Activated CD8-positive, alpha-beta memory T cell treated with anti-CD3 and anti-CD28 coated beads for 1 hour (primary cell): ENCODE measurements at places on chromosomes 7 and 10.

- DNase-seq: no peak
Measured at GRCh38 chr10:76309741-76310587, 878.5 kb downstream of the LRMDA start.

DNA sequence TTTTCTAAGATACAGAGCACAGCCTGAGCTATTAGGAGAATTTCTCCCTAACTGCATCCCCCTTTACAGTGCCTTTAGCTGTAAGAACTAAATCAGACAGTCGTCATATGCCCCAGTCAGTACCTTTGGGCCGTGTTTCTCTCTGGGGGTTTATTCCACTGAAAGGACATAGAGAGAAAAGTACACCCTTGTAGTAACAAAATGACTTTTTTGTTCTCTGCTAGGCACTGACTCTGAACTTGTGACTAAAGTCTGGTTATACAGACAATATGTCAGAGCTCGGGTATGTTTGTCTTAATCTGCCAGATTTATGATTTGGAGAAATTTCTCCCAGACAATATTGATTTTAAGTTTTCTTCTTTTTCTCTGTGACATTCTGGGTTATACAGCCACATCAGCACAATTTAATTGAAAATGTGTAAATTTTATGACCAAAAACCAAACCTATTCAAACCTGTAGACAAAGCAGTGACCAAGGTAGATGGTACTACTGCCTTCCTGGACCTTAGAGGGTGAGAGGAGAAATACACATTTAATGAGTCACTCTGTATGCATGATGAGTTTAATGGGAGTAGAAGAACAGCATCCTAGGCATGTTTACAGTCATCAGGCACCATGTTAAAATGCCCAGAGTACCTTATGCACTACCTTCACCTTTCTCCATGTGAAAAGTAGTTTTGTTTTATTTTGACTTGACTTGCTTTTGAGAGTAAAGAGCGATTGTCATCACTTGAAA lies 156.1 kb upstream of the PLXDC2 start:
- no peak for DNase-seq

DNA sequence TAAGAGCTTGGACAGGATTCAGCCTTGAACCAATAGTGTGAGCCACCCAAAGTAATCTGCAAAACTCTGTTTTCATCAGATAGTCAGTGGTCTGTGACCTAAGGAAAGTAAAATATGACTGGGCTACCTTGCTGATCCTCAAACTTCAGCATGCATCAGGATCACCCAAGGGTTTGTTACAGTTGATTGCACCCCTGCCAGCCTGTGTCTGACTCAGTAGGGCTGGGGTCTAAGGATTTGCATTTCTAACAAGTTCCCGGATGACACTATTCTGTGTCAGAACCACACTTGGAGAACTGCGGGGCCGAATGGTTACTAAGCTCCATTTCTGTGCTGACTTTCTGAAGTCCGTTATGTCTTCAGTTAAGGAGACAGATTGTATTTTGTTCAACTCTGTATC lies 40.6 kb upstream of the TSPAN13 start:
- no peak for DNase-seq

DNA sequence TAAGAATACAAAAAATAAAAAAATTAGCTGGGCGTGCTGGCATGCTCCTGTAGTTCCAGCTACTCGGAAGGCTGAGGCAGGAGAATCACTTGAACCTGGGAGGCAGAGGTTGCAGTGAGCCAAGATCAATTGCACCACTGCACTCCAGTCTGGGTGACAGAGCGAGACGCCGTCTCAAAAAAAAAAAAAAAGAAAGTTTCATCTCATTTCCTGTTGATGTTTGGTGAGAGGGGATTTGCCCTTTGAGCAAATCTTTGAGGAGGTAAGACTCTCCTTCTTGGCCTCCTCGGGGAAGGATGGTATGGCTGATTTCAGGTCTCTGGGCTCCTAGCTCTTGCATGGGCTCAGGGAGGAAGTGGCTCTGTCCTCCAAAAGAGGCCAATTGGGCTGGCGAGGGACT lies 3.6 kb upstream of the GRID2IP start:
- no peak for DNase-seq

- no peak for DNase-seq
Measured at GRCh38 chr10:78071140-78071856, 37.6 kb downstream of the RPS24 start.

DNA sequence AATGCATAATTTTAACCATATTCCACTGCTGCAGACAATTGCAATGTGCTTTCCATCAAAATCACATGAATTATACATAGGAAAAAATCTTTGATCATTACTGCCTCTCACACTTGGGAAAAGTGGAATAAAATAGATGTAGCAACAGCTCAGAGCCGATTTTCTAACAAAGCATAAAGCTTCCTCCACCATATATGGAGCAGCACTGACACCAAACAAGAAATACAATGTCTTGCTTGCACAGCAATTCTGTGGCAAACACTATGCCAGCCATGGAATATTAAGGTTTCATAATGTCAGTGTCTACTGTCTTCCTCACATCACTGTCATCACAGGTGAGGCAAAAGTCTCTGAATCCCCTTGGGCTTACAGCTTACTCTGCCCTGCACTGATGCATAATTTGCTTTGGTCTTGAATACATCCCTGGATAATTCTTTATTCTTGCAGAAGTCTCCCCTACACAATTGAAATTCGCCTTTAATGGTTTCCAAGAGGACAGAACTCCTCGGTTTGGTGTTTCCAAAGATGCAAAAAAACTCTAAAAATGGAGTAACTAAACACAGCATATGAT lies 198.5 kb downstream of the CACNA2D1 start:
- DNase-seq: no peak

GRCh38 chr7:69735582-69735981 lies 137.3 kb downstream of the AUTS2 start:
- no peak for DNase-seq

DNA sequence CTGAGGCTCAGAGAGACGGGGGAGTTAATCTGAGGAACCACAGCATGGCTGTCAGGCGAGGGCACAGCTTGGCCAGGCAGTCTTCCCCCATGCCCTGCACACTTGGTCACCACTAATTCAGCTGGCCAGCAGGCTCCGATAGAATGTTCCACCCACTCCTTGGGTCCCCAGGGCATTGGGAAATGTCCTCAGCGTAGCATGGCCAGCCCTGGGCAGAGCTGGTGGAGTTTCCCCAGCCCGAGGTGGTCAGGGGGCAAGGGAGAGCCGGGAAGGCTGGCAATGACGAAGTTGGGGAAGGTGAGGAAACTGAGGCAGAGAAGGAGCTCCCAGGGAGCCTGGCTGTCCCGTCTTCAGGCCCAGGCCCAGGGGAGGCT lies 12.1 kb upstream of the GRIFIN start:
- no peak for DNase-seq

DNA sequence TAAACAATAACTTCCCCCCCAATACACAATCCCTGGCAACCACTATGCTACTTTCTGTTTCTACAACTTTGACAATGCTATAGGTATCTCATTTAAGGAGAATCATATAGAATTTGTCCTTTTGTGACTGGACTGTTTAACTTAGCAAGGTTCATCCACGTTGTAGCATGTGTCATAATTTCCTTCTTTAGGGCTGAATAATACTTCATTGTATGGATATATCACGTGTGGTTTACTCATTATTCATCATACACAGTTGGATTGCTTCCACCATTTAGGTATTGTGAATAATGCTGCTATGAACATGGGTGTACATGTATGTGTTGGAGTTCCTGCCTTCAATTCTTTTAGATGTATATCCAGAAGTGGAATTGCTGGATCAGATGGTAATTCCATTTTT lies 111.0 kb downstream of the LMBR1 start:
- DNase-seq: no peak

- DNase-seq: peak; percentile 12
Measured at GRCh38 chr7:8418629-8419245, 14.7 kb upstream of the NXPH1 start.

GRCh38 chr10:17009212-17009700 lies 120.4 kb downstream of the CUBN start:
- DNase-seq: no peak

- DNase-seq: no peak
Measured at GRCh38 chr7:28854750-28855074, 103.4 kb downstream of the TRIL start.

DNA sequence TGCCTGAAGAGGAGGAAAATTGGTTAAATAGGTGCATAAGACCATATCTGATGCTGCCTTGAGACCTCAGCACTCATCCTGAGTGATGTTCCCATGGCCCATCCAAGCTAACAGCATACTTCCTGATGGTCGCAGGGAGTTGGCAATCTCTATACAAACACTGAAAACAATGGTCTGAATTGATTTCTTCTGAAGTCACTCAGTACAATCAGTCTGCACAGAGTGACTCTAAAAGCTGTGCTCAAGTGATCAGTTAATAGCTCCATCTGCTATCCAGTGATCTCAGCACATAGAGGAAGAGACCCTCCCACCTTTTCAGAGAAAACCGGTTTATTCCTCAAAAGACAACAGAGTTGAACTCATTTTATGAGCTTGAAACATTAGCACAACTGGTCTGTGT lies 3.9 kb downstream of the PPP1R17 start:
- DNase-seq: no peak

DNA sequence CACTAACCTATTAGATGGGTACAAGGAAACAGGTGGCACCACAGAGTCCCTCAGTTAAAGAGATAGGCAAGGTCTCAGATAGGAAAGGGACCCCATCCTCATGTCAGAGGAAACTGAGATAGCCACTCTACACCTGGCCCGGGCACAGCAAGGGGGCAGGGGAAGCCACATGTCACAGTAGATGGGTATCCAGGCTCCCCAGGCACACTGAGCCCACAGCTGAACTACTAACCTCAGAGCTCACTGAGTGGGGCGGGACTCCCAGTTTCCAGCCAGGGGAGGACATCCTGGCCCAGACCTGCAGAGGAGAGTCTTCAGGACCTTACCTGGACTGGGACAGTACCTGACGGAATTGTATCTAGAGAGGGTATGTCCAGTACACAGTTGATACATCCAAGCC lies 3.7 kb upstream of the CDHR1 start:
- DNase-seq: no peak

- no peak for DNase-seq
Measured at GRCh38 chr10:4943821-4944220, 19.4 kb upstream of the AKR1C1 start.

- no peak for DNase-seq
Measured at GRCh38 chr7:147759327-147759943, 831.1 kb upstream of the C7orf33 start.

GRCh38 chr10:94316560-94316959 lies 46.2 kb downstream of the NOC3L start:
- DNase-seq: no peak

DNA sequence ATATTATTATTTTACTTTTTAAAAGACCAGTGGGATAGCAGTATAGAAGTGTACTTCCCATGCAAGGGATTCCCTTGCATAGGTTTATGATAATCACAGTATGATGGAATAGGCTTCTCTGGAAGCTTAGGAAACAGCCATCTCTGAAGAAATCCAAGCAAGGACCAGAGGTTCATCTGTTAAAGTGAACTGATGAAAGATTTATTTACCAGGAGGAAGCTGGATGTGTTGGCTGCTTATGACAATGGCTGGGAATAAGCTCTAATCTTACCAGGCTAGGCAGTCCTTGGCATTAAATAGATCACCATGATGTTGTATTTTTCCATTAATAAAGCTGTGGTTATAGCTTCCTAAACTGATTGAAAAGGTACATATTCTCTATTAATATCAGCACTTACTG lies 32.0 kb downstream of the FRA10AC1 start:
- no peak for DNase-seq

DNA sequence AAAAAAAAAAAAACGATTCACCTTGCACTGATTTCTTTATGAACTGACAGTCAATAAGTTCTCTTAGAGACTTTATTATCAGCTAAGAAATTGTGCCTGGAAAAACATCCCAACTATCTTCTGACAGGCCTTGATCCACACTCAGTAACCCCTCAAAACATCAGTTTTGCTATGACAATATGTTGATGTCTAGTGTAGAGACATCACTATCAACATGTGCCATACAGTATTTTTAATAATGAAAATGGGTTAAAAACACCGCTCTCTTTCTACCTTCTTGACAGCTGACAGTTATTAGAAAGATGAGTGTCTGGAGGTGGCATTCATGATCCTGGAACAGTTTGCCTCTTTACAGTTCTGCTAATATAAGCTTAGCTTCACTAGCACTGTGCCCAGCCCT lies 175.8 kb upstream of the TMEM229A start:
- DNase-seq: no peak

DNA sequence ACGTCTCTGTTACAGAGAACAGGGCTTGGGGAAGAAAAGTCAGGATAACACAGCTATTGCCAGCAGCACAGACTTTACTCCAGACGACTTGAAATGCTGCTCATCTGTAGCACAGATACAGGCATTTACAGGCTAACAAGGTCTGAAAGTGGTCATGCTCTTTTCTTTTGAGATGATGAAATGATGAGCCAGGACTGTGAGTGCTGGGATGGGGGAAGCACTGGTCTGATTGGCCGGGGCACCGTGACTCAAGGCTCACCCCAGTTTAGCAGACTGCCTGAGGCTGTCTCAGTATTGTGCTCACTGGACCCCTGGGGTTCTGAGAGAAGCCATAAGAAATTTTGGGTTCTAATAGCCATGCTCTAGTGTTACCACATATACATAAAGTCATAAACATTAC lies 12.4 kb downstream of the SMKR1 start:
- no peak for DNase-seq

GRCh38 chr10:12873172-12873571 lies 128.3 kb downstream of the CCDC3 start:
- DNase-seq: no peak

DNA sequence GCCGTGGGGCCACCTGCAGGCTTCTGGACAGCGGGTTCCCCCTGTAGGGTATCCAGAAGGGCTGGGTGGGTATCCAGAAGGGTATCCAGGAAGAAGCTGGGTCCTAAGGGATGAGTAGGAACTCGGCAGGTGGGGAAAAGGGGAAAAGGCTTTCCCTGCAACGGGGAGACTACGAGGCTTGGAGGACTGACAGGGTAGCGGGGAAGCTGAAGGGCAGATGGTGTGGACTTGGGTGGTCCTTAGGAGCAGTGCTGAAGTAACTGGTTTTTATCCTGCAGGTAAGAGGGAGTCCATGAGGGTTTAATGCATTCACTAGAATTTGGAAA lies 525 bp downstream of the UBE2D4 start:
- DNase-seq: no peak

DNA sequence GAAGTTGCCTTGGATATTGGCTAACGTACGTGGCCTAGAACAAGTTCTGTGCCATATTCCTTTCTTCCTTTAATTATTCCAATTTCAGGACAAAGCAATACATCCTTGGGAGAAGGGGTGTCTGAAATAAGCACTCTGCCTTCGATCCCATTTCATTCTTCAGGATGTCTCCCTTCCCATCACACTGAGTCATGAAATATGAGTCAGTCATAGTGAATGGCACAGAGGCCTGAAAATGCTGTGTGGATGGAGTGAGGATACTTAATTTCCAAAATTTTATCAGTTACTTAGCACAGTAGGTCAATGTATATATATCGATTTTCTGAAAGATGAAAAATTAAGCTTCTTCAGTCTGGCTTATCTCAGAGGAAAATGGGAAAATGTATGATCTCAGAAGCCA lies 19.5 kb downstream of the EVX1 start:
- no peak for DNase-seq

- DNase-seq: no peak
Measured at GRCh38 chr7:129356176-129356575, 78.1 kb upstream of the STRIP2 start.

GRCh38 chr10:35614312-35614711 lies 9.2 kb downstream of the GJD4 start:
- DNase-seq: no peak
